ENCODE measurements at places on chromosomes 11 and 22. TPM values are rescaled to one million over a fixed set of nuclear protein-coding genes. Genes with fewer than 3 reads are reported as not detected.

Gene SYT13
- not detected for total RNA-seq

Gene SYT8
- not detected for total RNA-seq

Gene KRTAP5-5
- not detected for total RNA-seq

Gene APOA5
- not detected for total RNA-seq

Gene SCO2
- 4.1 TPM for total RNA-seq

Gene PDGFB
- 0.13 TPM for total RNA-seq

Gene MYBPC3
- 0.18 TPM for total RNA-seq

Gene OR52A5
- total RNA-seq = not detected

Gene TCN2
- total RNA-seq = 3.8 TPM

Gene CCDC116
- total RNA-seq = 3.1 TPM

Gene KCTD14
- not detected for total RNA-seq

Gene INPP5J
- total RNA-seq = 7.0 TPM

Gene FLRT1
- total RNA-seq = 0.11 TPM

Gene OR6T1
- not detected for total RNA-seq

Gene GSTP1
- total RNA-seq = 1,017 TPM
